Stimulated activated CD4-positive, alpha-beta T cell treated with anti-CD3 and anti-CD28 coated beads, Interleukin-15, amount 100 ng/mL, for 1 hour (primary cell): ENCODE measurements at places on chromosomes 4 and X.

DNA sequence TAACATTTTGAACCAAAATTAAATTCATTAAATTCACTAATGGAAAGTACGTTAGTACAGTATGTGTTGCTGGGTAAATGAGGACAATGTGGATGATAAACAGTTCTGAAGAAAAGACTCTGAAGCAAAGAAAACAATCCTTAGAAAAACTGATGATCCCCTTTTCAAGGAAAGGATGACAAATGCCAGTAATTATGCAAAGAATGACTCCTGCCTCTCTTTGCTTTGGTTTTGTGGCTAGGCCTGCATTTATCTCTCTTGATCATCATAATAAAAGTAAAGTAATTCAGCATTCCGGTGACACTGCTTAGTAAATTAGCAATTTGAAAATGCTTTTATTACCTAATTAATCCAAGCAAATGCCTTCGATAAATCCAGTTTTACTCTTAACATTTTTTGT is 652.2 kb upstream of the DIPK2B start:
- DNase-seq, result no peak

DNA sequence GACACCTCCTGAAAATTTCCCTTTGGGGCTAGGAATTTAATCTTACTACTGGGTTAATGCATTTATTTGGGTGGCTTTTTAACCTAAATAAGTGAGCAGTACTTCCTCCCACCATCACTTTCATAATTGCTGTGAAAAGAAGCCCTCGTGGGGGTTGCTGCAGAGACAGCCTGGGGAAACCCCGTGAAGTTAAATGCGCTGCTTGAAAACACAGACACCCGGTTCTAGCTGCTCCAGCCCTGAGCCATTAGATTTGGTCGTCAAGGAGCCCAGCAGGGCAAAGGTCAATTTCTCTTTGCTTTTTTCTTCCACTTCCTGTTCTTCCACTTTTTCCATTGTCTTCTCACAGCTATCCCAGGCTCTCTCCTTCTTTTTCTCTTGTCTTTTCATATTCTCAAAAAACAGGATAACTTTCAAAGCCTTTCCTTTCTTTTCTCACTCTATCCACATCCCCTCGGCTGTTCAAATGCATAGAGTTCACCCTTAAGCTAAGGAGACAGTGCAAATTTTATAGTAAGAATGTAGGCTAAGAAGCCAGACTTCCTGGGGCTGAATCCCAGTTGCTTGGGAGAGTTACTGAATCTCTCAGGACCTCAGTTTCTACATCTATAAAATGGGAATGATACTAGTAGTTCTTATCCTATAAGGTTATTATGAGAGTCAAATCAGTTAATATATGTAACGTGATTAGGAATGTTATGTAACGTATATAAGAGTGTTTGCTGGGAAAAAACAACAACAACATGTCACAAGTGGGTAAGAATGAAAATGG is 91.5 kb upstream of the ZNF827 start:
- DNase-seq, result no peak

DNA sequence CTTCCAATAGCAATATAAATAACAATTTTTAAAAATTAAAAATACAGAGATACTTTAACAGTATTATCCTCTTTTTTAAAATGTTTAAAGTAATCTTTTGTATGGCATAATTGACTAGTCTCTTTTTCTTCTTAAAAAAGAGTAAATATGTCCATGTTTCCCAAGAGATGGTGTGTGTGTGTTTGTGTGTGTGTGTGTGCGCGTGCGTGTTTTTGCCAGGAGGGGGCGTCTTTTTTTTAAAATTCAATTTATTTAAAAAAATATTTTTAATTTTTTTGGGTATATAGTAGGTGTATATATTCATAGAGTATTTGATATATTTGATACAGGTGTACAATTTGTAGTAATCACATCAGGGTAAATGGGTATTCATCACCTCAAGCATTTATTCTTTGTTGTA is 1073.7 kb downstream of the PCDH7 start:
- no peak for DNase-seq

DNA sequence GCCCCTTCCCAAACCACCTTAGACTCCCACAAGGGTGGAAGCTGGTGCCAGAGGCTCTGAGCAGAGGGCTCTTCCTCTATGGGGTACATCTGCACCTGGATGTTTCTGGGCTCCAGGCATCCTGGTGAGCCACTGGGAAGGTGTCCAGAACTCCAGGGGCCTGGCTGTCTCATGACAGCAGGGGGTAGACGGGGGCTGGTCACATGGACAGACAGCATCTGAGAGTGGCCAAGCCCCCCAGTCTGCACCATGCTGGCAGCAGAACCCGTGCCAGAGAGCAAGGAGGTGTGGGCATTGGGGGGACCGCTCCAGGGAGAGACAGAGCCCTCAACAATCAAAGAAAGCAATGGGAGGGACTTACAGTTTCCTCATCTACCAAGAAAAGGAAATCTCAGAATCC is 39.5 kb downstream of the ZFYVE28 start:
- no peak for DNase-seq

- DNase-seq, result no peak
Observed at GRCh38 chr4:5218376-5219069, 167.2 kb downstream of the STK32B start.

GRCh38 chr4:8185930-8186329 is 13.2 kb upstream of the SH3TC1 start:
- no peak for DNase-seq

- DNase-seq, result no peak
Observed at GRCh38 chr4:52586069-52586468, 73.0 kb downstream of the USP46 start.

DNA sequence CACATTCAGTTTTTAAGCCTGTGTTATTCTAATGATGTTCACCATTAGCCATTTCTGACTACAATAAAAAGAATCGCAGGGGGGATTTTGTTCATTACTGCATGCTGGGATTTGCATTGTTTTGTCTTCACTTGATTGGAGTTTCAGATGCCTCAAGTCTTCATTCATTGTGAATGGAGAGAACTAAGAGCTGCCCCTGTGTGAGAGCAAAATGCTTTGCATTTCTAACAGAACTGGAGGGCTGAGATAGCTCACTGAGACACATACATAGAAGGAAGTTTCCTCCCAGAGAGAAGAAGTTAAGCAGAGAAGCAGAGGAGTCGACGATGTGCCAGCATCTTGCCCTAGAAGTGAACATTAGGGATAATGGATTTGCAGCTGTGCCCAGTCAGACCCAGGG is 113.5 kb upstream of the GATB start:
- DNase-seq, result no peak

- DNase-seq, result no peak
Observed at GRCh38 chrX:22171287-22172060, 101.2 kb upstream of the CBLL2 start.

DNA sequence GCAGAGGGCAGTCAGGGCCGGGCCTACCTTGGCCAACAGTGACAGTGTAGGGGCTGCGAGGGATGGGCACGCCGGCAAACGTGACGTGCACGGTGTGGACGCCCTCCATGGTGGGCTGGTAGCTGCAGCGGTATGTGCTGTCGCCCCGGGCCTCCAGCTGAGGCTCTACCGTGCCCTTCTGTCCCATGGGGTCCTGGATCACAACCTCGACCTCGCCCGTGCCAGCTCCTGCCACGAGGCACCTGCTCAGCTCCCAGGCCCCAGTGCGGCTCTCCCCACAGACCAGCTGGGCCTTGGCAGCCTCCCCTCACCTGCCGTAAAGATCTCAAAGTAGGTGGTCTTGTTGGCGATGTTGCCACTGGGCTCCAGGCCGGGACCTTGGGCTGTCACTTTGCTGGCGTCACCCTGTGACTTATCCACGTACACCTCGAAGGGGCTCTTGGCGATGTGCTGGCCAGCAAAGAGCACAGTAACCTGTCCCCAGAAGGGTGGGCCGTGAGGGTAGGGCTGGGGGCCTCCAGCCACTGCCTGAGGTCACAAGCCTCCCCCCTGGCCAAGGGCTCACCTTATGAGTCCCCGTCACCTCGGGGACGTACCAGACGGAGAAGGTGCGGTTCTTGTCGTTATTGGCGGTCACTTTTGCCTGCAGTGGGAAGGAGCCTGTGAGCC is 8.3 kb downstream of the FLNA start:
- no peak for DNase-seq

GRCh38 chr4:48341776-48342605 is 662 bp downstream of the SLAIN2 start:
- DNase-seq, result peak; percentile 26

DNA sequence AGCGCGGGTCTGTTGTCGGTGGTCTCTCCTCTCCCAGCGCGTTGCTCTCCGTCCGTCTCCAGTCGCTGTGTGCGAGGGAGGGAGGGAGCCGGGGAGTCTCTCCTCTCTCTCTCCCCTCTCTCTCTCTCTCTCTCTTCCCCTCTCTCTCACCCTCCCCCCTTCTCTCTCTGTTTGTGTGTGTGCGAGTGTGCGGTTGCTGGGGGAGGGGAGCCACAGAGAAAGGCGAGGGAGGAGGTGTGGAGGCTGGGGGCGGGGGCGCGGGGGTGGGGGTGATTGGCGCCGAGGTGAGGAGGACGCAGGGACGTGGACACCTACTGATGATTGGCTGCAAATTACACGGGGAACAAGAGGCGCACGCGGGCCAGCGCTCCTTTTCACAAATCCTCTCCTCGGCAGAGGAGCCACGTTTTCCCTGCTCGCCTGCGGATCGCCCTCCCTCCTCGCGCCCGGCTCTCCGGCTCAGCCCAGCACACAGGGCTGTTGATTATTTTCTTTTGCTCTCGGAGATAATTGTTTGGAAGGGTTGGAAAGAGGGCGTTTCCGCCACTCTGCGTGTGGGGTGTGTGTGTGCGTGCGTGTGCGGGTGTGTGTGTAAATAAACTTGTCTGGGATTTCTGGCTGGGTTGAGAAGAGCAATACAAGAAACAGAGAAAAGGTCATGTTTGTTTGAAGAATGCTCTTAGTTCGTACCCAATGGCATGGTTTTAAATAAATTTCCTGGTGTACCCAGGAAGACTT is at the start of gene CXXC4:
Gene CXXC4 (minus strand): TSS at position 73 of the 738 bp plus-strand sequence. CDS start 3,092 bp downstream, outside the sequence.
- no peak for DNase-seq

DNA sequence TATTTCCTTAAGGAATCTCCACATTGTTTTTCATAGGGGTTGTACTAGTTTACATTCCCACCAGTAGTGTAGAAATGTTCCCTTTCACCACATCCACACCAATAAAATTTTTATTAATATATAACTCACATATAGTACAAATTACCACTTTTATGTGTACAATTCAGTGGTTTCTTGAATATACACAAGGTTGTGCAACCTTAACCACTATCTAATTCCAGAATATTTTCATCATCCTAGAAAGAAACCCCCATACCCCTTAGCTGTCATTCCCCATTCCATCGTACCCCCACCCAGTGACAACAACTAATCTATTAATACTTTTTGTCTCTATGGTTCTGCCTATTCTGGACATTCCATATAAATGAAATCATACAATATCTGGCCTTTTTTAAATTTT is 108.3 kb upstream of the USP9X start:
- DNase-seq, result no peak

GRCh38 chr4:56619160-56619559 is 61.9 kb downstream of the HOPX start:
- no peak for DNase-seq

GRCh38 chr4:105014234-105014633 is 132.4 kb upstream of the TET2 start:
- no peak for DNase-seq

GRCh38 chr4:148069895-148070178 is 337.9 kb downstream of the ARHGAP10 start:
- no peak for DNase-seq

DNA sequence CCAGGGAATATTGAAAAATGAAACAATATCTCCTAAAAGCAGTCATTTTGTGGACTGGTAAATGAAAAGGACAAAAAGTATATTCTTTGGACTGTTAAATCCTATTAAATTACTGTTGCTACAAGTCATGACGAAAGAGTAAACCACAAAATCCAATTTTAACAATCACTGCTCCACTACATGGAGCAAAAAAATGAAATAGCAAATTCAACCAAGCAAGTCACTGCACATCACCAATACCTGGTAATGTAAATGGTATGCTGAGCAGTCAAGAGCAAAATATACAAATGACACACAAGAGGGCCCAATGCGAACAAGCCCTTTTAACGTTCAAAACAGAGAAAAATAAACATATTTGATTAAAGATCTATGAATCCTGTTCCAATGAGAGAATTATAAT is 126.2 kb downstream of the KLHL13 start:
- no peak for DNase-seq
